ENCODE measurements at places on chromosomes 16 and 17. TPM values are rescaled to one million over a fixed set of nuclear protein-coding genes. Genes with fewer than 3 reads are reported as not detected.

Gene USP6
- not detected for total RNA-seq

Gene SPN
- total RNA-seq, result not detected

Gene NXN
- total RNA-seq, result 18.1 TPM

Gene KRT17
- total RNA-seq, result not detected

Gene SCNN1G
- not detected for total RNA-seq

Gene HASPIN
- 10.5 TPM for total RNA-seq

Gene ACSM3
- total RNA-seq, result 0.65 TPM

Gene C16orf89
- 1.6 TPM for total RNA-seq

Gene CIITA
- total RNA-seq, result 0.74 TPM

Gene STH
- not detected for total RNA-seq

Gene KCTD19
- not detected for total RNA-seq

Gene NPIPA5
- 0.54 TPM for total RNA-seq

Gene WNK4
- total RNA-seq, result 0.45 TPM

Gene LGALS9
- total RNA-seq, result 0.90 TPM

Gene CMTM2
- not detected for total RNA-seq

Gene SOX15
- 0.57 TPM for total RNA-seq

Gene SHCBP1
- total RNA-seq, result 28.9 TPM
